ENCODE measurements at places on chromosomes 2 and 18.

GRCh38 chr2:101736861-101737291, 39.4 kb downstream of the MAP4K4 start:
- peak; percentile 88 for DNase-seq

- peak; percentile 33 for DNase-seq
Measured at GRCh38 chr2:9681427-9681817, 50.6 kb upstream of the YWHAQ start.

DNA sequence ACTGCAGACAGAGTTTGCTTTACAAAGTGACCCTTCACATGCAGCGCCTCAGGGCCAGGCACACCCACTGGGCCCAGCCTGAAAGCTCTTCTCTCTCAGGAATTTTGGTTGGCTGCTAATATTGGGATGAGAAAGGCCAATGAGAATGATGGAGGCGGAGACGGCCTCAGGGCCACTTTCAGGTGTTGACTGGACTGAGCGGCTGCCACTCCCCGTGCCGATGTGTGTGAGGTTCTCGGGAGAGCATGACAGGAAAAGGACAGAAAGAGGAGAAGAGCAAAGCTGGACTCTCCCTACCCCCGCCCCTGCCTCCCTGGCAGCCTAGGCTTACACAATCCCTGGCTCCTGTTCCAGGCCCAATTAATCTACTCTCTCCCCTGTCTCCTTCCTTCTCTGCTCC, 155.7 kb downstream of the CELF4 start:
- DNase-seq, result no peak

- DNase-seq, result no peak
Measured at GRCh38 chr2:236718207-236718992, 148.8 kb downstream of the ACKR3 start.

DNA sequence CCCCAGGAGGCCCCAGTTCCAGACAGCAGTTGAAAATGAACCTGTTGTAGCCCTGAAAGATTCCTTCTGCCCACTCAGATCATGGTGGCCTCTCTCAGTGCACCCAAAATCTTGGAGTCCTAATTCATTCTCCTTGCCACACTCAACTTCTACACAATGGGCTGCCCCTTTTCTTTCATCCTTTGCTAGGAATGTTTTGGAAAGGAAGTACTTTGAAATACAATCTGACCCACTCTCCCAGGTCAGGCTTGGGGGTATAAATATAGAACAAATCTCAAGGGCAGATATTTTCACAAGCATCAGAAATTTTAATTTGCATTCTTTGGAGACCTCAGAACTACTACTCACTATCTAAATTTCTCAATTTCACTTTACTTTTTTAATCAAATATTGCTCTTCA, 103.2 kb upstream of the SH3BP4 start:
- no peak for DNase-seq

DNA sequence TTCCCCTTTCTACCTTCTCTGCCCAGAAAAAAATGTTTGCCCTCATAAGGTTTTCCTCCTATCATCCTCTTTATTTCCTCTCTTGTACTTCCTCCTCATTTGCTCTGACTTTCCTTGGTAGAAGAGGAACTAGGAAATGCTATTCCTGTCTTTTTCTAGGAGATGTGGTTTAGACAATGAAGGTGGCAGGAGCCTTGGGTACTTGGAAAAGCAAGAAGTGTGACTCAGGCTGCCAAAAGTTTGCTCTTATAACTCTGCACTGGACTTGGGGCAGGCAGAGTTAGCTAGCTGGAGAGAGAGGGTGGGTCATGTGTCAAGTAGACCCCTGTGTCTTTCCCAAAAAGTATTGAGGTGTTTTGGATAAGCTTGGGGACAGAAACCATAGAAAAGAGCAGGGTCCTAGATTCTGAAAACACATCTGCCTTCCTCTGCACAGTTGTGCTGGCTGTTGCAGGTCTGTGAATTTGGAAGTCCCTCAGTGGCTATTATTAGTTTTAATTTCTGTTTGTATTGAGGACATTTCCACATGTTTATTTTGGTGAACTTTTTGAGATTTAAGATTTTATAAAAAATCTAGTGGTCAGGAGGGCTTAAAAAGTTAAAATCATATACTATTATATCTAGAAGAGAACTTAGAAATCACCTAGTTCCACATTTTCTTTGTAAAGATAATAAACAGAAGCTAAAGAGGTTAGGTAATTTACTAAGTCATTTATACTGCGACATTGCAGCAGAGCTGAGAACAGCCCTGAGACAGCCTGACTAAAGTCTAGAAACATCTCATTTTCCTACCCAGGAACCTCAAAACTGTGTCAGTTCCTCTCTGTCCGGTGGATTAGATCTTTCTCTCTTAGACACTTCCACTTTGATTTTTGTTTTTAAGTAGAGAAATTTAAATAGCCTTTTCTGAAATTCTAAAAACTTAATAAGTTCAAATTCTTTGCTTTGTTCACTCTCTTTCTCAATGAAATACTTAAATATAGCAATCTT, 16.0 kb downstream of the INSIG2 start:
- peak; percentile 54 for DNase-seq

DNA sequence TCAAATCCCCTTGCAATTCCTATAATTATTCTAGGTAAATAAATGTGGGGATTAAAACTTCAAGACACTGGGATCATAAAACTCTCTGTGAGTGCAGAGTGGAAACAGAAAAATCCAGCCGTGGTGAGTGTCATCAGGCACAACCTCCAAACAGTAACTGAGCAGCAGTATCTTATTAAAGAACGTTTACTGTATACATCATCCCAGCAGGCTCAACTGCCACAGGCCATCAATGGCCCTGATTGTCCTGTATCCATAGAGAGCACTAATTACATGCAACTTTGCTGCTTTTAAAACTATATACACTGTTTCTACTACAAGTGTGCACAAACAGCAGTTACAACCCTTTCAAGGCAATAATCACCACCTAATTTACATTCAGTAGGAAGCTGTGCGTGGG, 23.9 kb downstream of the GAREM1 start:
- no peak for DNase-seq

DNA sequence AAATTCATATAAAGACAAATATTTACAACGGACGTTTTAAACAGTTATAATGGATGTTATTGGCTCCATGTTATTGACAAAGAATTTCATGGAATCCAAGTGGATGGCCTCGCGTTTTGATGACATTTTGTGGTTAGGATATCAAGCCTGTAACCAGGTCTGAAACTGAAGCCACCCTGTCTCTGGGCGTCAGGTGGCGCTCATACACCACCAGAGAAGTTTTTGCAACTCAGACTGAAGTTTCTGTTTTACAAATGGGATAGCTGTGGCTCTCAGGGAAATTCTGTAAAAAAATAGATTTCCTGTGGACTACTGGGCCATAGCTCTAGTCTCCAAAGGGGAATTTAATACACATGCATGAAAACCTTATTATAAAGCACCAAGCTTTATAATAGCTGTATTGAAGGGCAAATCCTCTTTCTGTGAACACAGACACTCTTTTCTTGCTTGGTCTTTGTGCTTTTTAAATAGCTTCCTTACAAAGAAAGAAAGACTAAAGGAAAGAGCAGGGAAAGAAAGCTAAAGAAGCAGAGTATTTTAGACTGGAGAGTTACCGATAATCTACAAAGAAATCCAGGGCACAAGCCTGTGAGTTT, 86.7 kb downstream of the C18orf54 start:
- DNase-seq, result peak; percentile 50

GRCh38 chr18:48441405-48441881, 32.3 kb upstream of the ZBTB7C start:
- no peak for DNase-seq

DNA sequence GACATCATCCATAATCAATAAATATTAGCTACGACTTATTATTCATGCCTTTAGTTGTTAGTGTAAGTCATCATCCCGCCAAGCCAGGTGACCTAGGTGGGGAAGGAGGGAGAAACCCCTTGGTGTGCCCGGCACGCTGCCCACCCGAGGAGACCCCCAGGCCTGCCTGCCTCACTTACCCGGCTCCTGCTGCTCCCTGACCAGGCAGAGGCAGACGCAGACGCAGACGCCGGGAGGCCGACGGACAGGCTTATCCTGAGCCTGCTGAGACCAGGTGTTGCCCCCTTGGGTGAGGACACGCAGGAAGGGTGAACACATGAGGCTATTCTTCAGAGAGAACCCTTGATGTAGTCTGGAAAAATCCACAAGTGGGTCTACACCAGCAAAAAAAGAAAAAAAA, 401.8 kb downstream of the GALR1 start:
- DNase-seq, result no peak

- DNase-seq, result no peak
Measured at GRCh38 chr2:234212534-234212933, 162.0 kb downstream of the SPP2 start.

DNA sequence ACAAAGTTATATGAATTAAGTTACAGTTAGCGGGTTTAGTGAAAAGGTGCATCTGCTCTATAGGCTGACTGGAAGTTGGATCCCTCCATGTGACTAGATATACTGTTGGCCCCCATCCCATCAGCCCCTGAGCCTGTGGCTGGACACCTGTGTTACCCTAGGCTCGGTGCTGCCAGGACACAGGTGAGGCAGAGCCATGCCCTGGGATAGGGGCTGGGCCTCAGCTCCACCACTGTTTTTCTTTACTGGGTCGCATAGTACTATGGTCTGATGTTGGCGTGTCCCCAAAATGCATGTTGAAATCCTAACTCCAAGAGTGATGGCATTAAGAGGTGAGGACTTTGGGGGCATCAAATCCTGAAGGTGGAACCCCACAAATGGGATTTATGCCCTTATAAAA, 638.6 kb upstream of the ID2 start:
- DNase-seq, result no peak

GRCh38 chr2:207934720-207935119, 90.6 kb downstream of the PLEKHM3 start:
- no peak for DNase-seq

DNA sequence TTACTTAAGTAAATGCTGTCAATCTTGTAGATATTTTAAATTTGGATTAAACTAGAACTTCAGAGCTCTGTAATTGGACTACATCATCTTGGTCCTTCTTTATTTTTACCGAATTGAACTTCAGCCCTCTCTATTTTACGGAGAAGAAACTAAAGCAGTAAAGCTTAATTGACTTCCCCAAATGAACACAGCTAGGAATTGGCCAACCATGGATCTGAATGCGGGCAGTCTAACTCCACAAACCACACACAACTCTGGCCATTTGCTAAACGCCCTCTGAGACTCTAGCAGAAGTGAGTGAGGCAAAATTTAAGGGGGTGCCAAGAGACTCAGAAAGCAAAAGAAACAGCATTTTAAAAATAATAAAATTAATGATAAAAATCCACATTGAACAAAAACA, 86.3 kb upstream of the KCTD1 start:
- no peak for DNase-seq

DNA sequence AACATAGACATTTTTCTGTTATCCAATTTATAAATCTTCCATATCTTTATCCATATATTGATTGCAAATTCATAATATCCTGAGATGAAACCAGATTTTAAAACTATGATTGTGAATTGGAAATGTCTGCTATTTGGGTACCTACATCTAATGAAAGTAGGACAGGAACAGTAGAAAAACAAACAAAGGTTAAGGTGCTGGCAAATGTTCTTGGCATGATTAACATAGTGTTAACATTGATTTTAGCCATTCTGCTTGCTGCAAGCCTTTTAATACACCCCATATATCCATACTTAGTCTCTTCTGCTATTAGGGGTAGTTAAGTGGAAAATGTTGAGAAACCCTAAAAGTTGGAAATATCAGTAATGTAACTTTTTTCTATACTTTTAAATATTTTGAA, 152.0 kb downstream of the KCNJ3 start:
- DNase-seq, result no peak

DNA sequence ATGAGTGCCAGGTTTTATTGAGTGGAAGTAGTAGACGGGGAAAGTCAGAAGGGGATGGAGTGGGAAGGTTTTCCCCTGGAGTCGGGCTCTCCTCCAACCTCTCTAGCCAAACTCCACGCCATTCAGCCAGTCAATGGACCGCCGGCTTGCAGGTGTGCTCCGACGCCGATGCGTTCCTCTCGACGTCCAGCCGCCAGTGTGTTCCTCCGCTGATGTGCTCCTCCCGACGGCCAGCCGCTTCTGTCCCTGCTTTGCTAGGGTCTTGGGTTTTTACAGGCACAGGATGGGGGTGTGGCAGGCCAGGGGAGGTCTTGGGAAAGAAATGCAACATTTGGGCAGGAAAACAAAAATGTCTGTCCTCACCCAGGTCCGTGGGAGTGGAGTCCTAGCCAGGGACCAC, 94.3 kb upstream of the TEX51 start:
- no peak for DNase-seq

Measured in activated CD4-positive, alpha-beta T cell treated with anti-CD3 and anti-CD28 coated beads, Interleukin-2, Interleukin-4, amounts not matched to agents 100 ng/mL and 50 ng/mL, durations not matched to agents 16 hours and 8 hours (primary cell).